Umbilical cord (tissue), 2 donors: ENCODE measurements at places on chromosomes 1 and 21.

DNA sequence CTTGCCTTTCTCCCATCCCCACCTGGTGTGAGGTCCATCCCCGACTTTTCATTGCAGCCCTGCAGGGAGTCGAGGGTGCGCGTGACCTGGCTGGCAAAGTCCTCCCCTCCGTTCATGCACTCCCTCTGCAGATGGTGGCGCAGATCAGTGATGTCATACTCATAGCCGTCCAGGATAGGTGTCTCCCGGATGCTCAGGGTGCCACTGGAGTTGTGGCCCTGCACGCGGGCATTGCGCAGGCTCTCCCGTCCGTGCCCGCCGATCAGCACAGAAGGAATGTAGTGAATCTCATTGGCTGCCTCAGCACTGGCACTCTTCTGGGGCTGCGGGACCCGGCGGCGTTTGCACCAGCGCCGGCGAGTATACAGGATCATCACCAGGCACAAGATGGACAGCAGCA, 132.1 kb downstream of the ASTN1 start:
- no peak for DNase-seq

GRCh38 chr1:14516974-14517840, 81.3 kb upstream of the KAZN start:
- DNase-seq, result peak; percentile 91

DNA sequence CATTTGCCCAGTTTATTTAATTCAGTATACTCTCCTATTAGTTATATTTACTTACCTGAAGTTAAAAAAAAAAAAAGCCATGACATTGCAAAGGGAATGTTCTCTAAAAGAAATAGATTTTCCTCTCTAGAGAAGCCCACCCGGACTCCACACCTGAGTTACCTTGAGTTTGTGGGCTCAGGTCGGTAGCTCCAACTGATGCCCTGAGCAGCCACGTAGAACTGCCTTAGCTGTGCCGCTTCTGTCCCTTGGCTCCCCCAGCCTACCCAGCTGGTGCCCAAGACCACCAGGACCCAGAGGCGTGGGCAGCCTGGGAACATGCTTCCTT, 250 bp downstream of the F5 start:
- DNase-seq, result no peak

- no peak for DNase-seq
These were observed 321.2 kb upstream of the LYPLAL1 start for GRCh38 chr1:218852527-218852926.

GRCh38 chr1:231761747-231762541, 135.4 kb downstream of the DISC1 start:
- no peak for DNase-seq

GRCh38 chr1:77383236-77383635, 101.4 kb downstream of the AK5 start:
- no peak for DNase-seq

DNA sequence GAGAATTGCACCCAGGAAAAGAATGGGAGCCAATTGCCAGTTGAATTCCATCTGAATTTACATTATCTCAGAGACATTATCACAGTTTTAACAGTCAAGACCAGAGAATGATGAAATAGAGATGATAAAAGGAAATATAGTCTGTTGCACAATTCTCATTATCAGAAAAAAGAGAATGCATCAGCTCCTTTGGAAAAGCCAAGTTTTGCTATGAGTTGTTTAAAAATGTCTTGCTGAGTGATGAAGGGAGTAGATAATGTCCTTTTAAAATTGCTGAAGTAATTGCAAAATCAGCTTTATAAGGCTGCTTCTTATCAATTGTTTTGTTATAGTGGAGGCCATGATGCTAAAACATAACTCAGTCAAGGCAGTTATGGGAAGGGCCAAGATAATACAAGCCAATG, 37.9 kb upstream of the EEIG2 start:
- peak; percentile 21 for DNase-seq

DNA sequence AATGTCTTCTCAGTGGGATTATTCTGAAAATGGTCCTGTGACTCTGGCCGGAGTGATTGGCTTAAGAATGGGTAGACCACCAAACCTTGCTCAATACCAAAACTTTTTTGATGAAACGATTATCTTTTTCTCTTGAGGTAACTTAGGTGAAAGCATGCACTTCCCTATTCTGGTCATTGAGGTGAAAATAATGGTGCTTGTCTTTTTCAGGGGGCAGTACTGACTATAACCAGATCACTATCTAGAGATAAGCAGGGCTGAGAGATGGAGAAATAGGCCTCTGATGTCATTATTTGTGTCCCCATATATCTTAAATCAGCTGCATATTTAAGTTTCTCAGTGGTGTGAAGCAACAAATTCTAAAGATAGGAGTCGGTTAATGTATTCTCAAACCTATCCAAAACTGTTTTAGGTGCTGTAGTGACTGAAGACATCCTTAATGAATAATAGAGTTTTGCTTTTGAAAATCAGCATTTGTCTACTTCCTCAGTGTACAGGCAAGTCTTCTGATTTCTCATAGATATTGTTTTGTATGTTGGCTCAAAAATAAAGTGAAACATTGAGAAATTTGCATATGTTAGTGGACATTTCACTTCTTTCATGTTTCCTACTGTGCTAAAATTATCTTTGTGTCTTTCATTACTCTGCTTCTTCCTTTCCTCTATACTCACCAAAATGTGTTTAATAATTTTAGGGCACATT, 735.3 kb upstream of the ADGRL4 start:
- no peak for DNase-seq

DNA sequence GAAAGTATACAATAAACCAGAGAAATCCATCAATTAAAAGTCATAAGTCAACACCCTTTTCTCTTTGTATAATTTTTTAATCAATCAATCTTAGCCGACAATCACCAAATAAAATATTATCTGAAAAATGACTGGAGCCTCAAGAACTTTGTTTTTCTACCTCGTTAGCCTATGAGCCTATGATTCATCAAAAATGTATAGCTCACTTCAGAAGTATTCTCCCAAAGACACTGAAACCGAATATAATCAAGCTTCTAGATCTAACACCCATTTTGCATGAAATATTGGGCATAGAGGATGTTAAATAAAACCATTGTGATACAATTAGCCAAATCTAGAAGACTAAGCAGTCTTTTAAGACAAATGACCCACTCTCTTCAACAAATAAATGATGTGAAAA, 17.8 kb upstream of the RSBN1 start:
- DNase-seq, result no peak

DNA sequence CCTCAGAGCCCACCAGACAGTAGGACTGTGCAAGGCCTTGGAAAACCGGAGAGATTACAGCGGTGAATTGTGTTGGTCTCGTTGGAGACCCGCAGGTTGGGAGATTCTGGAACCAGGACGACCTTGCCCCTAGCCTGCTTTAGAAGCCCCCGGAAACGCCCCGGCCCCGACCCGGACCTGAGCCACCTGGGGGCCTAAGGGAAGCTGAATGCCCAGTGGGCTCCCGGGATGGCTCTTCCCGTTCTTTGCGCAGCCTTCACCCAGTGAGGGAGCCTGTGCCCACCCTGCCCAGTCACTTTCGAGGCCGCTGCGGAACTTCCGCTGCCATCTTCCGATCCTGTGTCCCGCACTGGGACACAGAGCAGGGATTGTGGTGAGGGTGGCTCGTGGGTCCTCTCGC, 254.4 kb downstream of the FAM72C start:
- DNase-seq, result no peak
